NCI-H2107 (cell line): ENCODE measurements at places on chromosomes 3 and 15.

DNA sequence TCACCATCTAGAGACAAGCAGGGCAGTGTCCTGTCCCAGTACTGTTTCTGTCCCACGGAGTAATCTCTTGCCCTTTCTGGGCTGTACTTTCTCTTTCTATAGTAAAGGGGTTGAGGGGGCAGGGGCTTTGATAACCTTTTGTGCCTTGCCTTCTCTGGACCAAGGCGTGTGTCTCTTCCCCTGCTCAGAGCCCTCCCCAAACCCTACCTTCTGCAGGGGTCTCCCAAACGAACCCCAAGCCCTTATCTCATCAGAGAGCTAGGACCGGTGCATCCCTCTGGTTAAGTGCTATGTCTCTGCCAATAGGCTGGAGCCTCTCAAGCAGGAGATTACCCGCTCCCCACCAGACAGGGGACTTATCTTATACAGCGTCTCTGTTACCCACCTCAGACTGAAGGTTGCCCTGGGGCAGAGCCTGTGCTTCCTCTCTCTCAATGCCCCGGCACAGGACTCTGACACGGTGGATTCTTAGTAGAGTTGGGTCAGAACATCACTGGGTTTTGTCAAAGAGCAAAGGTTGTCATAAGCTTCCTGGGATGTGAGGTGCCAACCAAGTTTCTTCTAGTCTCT, 2.9 kb downstream of the PLEKHO2 start:
- DNase-seq: no peak

GRCh38 chr3:113630956-113631542, 65.4 kb downstream of the USF3 start:
- no peak for DNase-seq

DNA sequence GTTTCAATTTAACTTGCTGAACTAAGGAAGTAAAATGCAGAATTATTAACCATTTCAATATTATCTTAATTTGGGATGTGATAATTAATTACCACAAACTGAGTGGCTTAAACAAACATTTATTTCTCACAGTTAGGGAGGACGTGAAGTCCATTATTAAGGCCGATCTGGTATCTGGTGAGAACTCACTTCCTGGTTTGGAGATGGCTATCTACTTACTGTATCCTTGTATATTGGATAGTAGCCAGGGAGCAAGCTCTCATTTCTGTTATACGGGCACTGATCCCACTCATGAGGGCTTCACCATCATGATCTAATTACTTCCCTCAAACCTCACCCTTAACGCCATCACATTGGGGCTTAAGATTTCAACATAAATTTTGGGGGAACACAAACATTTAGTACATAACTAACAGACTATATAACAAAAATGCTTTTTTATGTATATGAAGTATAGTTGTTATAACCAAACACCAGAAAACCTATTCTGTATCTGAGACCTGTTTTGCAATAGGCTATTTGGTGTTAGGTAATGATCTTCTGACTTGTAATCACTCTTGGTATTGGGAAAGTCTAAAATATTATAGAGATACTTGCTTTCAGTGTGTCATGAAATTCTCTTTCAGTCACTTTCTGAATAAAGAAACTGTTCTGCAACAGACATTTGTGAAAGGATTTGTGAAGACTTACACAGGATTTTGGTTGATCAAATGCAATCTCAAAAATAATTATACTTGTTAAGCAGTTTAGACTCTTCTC, 4.7 kb upstream of the KPNA4 start:
- no peak for DNase-seq

- no peak for DNase-seq
Measured at GRCh38 chr3:66618066-66618465, 117.2 kb upstream of the LRIG1 start.

- DNase-seq: no peak
Measured at GRCh38 chr15:101044625-101045235, 125.6 kb downstream of the LRRK1 start.

DNA sequence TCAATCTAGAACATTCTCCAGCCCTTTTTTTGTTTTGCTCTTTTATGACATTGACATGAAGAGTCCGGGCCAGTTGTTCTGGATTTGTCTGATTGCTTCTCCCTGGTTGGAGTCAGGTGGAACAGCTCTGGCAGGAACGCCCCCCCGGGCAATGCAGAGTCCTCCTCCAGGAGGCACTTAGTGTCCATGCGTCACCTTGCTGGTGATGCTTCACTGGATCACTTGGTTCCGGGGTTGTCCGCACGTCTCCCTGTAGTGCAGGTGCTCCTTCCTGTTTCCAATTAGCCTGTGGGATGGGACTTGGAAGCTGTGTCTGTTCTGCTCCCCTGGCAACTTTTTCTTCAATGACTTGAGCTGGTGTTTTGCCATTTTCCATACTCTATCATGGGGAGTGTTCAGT, 9.8 kb downstream of the CSK start:
- DNase-seq: no peak

- no peak for DNase-seq
Measured at GRCh38 chr3:13548696-13549622, at the start of gene FBLN2. FBLN2 (plus strand) TSS chr3:13549125; CDS start chr3:13570356, 21,231 bp downstream.

- no peak for DNase-seq
Measured at GRCh38 chr3:127588806-127589577, 1.5 kb downstream of the TPRA1 start.

GRCh38 chr3:72720566-72720965, 127.7 kb downstream of the SHQ1 start:
- no peak for DNase-seq

GRCh38 chr3:172562871-172563865, 39.9 kb upstream of the TNFSF10 start:
- DNase-seq: no peak

GRCh38 chr15:67199881-67200763, 54.3 kb downstream of the AAGAB start:
- no peak for DNase-seq

DNA sequence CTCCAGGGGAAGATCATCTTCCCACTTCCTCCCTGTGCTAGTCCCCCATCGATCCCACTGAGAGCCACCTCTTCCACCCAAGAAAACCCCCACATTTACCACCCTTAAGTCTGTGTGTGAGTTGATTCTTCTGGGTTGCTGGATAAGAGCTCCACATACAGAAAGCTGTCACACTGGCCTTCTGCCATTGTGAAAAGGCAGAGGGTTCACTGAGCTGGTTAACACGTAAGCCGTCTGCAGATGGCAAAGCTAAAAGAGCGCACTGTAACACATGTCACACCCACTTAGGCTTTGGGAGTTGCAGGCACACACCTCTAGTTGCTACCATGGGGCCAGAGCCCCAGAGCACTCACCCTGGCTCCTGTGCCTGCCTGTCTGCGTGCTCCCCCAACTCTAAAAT, 309.8 kb upstream of the LRRC3B start:
- no peak for DNase-seq

GRCh38 chr3:161265916-161266571, 44.9 kb downstream of the NMD3 start:
- DNase-seq: no peak

GRCh38 chr3:126547721-126548120, 11.0 kb downstream of the C3orf22 start:
- DNase-seq: no peak

DNA sequence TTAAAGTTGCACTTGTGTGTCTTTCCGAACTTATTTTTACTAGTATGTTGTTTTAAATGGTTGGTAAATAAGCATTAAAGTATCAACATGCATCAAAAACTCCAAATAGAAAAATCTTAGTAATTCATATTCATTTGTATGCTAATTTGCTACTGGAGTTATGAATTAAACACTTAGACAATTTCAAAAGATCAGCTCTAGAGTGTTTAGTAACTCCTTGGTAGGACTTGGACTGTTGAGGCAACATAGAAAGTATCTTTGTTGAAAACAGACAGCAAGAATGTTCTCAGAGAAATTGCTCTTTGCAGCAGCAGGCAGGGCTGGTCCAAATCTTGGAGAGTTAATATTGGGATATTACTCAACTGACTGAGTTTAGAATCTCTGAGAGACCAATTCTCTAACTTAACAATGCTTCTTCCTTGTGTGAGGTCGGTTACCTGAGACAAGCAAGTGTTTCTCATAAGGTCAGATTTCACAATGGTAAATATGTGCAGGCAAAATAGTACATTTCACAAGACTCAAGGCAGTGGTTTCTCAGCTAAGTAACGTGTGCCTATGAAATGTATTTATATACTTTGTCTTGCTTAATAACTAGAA, 147.8 kb upstream of the IL12A start:
- no peak for DNase-seq

- DNase-seq: no peak
Measured at GRCh38 chr3:35773417-35773816, 134.1 kb downstream of the ARPP21 start.

- no peak for DNase-seq
Measured at GRCh38 chr15:87672309-87673288, 583.9 kb downstream of the NTRK3 start.
